Motor neuron (in vitro differentiated cells): ENCODE measurements at places on chromosomes 13 and 19.

- no peak for ATAC-seq
Measured at GRCh38 chr13:41401366-41401765, 56.0 kb upstream of the RGCC start.

DNA sequence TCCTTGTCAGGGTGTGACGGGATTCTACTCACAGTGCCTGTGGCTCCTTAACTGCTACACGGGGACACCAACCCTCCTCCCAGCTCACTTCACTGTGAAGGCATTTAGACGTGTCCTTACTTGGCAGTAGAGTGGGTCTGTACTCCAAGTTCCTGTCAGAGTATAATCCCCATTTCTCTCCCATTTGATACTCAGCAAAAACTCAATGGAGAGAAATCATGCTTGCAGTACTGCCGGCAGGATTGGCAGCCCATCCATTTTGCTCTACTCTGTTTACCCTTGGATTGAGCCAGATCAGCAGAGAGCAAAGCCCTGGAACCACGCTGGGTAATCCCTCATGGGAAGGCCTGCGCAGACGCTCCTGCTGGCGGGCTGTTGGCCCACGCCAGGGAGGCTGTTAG lies 28.9 kb downstream of the ARL11 start:
- ATAC-seq, result no peak

- ATAC-seq, result peak; percentile 97
Measured at GRCh38 chr13:75309981-75310580, 171.9 kb downstream of the TBC1D4 start.

DNA sequence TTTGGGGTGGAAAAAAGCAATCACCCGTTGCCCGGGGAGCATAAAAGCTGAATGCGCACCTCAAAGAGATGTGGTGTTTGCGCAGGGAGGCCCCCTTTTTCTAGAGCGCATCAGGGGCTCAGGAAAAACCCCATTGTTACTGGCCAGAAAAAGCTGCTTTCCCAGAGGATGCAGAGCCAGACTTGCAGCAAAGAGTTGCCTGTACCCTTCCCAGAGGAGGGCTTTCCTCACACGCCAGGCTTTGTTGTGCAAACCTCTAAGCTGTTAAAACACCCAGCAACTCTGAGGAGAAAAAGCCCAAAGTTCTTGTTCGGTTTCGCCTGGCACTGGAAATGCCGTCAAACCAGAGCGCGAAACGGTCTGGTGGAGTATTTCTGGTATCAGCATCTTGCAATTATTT lies 29.3 kb downstream of the GSX1 start:
- ATAC-seq, result no peak

DNA sequence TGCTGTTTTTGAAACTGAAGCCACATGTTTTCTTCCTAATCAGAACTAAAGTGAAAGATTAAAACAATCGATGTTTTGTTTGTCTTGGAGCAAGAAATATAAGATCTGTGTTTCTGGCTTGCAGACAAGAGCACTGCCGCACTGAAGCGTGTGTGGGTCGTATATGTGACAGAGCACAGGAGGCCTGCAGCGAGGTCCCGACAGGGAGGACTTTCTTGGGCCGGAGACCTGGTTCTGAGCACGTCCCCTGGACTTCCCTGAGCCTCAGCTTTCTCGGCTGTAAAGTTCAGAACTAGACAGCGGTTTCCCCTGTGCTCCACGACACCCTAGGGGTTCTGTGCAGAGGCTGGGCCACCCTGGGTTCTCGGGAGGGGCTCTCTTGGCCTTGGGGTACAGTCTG lies 60.5 kb downstream of the GADD45B start:
- ATAC-seq, result no peak

GRCh38 chr13:106182404-106182803 lies 353.1 kb downstream of the EFNB2 start:
- no peak for ATAC-seq

GRCh38 chr13:46844431-46844830 lies 47.5 kb upstream of the ESD start:
- ATAC-seq, result no peak

DNA sequence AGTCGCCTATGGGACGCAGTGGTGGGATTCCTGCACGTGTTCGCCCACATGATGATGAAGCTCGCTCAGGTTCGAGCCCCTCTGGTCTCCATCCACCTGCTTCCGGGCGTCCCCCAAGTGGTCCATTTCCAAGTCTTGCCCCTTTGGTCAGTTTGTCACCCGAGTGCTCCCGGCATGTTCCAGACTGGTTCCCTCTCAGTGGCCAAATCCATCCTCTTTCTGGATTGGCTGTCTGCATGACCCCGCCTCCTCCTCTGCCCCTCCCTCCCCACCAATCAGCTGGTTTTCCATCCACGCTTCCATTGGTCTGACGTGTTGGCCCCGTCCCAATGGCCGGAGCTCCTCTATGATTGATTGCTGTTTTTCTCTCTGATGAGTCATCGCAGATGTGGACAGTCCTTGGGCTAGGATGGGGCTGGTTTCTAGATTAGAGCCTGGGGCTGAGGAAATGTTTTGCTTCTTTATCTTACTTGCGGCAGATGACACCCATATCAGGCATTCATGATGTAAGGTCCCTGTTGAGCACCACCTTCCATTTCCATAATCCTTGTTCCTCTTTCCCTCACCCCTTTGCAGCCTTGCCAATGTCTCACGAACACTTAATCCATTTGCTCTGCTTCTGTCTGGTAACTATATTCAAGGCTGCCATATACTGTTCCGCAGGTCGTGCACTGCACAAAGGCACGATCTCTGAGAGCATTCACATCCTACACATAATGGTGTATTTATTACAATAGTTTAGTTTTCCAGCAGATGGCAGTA lies 73.8 kb downstream of the MAP4K1 start:
- ATAC-seq, result peak; percentile 91

DNA sequence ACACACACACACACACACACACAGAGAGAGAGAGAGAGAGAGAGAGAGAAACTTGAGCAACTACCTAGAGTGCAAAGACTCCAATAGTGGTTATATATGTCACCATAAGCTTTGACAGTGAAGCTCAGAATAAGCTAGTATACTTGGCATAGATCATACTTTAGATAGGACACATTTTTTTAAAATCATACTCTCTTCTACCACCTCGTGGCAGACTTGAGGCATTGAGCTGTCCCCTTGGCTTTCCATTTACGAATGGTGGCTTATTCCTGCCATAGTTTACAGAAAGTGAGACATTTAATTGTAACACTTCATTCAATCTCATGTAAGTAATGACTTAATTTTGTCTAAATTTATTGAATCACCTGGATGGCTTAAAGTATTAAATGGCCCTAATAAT lies 108.2 kb downstream of the EDNRB start:
- no peak for ATAC-seq

DNA sequence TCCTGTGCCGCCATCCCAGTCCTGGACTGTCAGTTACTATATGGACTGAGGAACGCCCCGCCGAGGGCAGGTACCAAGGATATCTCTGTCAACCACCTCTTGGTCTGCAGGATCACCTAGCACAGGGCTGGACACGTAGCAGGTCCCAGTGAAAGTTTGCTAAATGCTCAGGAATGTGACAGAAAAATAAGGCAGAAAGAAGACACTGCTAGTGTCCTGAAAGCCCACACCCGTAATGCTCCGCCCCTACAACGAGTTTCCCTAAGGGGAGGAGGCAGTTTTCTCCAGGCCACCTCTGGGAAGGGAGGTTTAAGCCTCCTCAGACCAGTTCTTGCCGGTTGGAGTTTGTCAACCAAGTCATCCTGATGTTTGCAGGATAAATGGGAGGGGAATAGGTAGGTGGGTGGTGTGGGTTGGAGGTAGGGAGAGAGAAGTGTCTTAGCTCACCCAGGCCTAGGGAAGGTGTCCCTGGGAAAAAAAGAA lies 1.7 kb upstream of the SERTAD3 start:
- no peak for ATAC-seq

DNA sequence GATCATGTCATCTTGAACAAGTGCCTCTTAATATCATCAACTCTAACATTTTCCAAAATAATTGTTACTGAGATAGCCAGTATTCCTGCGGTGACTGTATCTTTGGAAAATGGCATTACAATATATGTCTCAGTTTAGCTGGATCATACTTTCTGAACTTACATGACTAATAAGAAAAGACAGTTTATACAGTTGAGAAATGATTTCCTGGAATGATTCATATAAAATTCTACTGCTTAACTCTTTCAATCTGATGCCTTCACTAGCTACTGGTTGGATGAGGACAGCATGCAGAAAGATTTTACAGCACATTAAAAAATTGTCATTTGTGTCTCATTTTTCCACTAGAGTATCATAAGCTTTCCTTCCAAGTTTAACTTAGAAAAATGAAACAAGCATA lies 302.1 kb downstream of the PCDH17 start:
- no peak for ATAC-seq

DNA sequence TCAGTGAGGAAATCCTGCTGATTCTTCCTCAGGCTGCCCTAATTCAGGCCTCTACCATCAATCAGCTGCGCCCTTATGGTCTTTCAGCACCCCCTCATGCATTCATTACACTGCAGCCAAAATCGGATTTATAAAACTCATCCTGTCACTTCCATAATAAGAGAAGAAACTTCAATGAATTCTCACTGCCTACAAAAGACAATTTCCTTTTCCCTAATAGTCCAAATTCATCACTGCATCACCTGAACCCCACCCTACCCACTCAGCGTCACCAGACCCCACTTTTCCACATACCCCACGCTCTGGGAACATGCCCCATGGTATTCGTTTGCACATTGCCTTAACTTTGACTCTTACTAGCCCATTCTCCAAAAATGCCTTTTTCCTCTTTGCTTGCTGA lies 92.0 kb downstream of the C13orf42 start:
- no peak for ATAC-seq

- no peak for ATAC-seq
Measured at GRCh38 chr19:58279925-58280316, 1.2 kb downstream of the ZNF8 start.

DNA sequence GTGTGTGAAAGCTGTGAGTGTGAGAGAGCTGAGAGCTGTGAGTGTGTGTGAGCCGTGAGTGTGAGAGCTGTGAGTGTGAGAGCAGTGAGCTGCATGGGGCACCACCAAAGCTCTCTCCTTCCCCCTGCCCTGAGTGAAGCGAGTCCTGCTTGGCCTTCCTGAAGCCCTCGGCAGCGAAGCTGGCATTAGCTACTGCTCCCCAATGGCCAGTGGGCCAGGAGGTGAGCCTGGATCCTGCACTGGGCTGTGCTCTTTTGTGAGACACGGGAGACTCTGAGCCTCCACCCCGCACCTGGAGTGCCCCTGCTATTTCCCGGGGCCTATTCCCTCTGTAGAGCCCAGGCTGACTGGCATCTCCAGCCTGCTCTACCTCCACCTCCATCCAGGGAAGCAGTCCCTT lies 51.5 kb downstream of the HSPH1 start:
- ATAC-seq, result no peak

- ATAC-seq, result peak; percentile 46
Measured at GRCh38 chr19:18742838-18743783, 48.0 kb downstream of the COMP start.

DNA sequence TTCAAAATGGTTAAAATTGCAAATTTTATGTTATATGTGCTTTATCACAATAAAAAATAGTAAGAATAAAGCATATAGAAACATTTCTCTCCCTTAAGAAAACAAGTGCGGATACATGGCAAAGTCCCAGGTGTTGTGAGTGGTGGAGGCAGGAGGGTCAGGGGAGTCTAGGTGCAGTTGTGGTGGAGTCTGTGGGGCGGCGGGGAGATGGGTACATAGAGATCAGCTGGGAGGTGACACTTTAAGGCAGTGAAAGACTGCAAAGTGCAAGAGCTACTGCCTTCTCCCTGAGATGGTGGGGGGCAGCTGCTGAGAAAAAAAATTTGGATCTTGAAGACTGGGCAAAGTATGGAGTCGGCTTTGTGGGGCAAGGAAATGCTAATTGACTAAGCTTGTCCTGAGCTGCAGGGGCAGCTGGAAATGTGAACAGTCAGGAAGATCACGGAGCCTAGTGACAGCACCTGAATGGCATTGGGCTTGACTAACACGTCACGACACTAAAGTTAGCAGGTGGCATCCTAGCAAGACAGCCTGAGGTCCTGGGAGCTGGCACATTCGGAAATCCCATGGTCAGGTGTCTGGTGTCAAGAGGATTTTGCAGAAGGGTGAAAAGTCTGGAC lies 72.9 kb upstream of the IRS2 start:
- no peak for ATAC-seq

DNA sequence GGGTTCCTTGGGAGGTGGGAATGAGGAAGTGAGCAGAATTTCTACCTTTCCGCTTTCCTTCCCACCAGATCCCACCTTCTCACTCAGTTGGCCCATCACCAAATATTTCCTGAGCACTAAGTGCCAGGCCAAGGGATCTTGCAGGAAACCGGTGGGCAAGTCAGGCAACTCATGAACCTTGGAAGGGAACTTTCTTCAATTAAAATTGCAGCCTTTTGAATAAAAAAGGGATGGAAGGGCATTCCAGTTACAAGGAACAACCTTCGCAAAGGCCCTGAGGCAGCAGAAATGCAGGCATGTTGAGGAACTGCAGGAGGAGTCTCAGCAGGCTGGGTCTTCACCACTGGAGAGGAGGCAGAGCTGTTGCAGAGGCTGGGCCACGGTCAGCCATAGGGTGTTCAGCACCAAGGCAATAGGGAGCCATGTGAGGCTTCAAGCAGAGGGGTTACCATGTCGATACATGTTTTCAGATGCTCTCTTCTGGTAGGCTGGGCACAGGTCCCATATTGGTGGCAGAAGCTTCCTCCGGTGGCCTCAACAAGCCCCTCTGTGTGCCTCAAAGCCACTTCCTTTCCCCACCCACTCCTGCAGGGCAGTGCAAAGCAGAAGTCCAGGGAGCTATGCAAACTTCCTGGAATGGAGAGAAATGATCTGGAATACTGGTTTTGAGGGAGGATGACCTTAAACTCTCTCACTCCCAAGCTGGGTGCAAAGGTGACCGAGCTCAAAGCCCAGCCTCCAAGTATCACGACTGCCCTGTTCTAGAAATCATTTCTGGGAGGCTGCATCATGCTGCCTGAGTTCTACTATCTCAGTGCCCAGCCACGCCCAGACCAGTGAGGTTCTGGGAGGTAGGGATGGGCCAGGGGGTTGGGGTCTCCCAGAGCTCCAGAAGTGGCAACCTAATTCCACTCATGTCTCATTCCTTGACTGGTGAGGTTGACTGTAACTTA lies at the start of gene FUT6:
Gene FUT6, minus strand, starts transcription at position 638 of the 953 bp plus-strand sequence. CDS start 7,135 bp downstream, outside the sequence.
- no peak for ATAC-seq

- ATAC-seq, result no peak
Measured at GRCh38 chr13:31947105-31947504, 84.5 kb upstream of the FRY start.

GRCh38 chr13:46181840-46182490 lies at the start of gene LCP1:
Gene LCP1, minus strand, starts transcription at chr13:46182177. Its CDS starts 22,515 bp downstream, at chr13:46159662.
- ATAC-seq, result no peak

GRCh38 chr19:56900573-56901097 lies 60.1 kb upstream of the PEG3 start:
- ATAC-seq, result no peak
